Jurkat, Clone E6-1 (cell line): ENCODE measurements at places on chromosomes 13 and 19.

- DNase-seq, result no peak
Observed at GRCh38 chr13:38902551-38902950, 88.1 kb downstream of the STOML3 start.

- DNase-seq, result no peak
Observed at GRCh38 chr13:30898678-30899241, 7.3 kb upstream of the MEDAG start.

DNA sequence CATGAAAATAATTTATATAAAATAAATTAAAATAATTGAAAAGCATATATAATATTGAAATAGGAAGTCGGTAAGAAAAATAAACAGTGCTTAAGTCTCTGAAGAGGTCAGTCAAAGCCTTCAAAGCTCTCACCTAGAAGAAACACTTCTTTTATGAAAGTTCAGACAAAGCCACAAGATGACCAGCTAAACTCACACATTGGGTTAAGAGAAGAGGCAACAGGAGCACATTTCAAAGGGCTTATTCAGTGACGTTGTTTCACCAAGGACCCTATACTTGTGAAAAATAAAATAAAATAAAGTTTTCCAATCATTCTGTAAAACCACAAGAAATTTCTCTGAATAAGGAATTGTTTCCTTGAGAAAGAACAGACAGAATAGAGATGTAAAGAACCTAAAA is 2.5 kb upstream of the ITM2B start:
- no peak for DNase-seq

DNA sequence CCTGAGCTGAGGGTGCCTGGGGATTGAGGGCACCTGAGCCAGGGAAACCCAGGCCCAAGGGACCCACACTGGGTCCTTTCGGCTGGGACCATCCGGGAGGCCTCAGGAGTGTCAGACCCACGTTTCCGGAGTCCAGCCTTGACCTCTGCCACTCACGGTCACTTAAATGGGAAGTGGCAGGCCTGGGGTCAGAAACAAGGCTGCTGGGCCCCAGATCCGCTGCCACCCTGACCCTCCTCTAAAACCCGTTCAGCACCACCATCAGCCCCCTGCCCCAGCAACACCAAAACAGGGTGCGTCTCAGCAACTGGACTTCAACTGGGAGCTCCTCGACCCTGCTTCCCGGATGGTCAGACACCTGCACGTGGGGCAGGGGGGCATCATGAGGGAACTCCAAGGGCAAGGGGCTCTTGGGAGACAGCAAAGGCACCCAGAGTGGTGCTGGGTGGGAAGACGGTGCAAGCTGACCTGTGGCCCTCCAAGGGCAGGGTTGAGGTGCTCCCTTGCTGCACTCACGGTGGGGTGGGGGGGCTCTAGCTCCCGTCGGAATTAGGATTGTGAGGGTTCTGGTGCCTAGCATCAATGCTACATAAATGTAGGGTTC is 1.2 kb upstream of the PLPP2 start:
- DNase-seq, result no peak
